ENCODE measurements at places on chromosomes 7 and 10. TPM values are rescaled to one million over a fixed set of nuclear protein-coding genes. Genes with fewer than 3 reads are reported as not detected.

SMO gene
- total RNA-seq, result 8.6 TPM

PTTG1IP2 gene
- not detected for total RNA-seq

VWA2 gene
- total RNA-seq, result not detected

DUSP5 gene
- total RNA-seq, result 6.4 TPM

HSPA12A gene
- 6.4 TPM for total RNA-seq

DNA sequence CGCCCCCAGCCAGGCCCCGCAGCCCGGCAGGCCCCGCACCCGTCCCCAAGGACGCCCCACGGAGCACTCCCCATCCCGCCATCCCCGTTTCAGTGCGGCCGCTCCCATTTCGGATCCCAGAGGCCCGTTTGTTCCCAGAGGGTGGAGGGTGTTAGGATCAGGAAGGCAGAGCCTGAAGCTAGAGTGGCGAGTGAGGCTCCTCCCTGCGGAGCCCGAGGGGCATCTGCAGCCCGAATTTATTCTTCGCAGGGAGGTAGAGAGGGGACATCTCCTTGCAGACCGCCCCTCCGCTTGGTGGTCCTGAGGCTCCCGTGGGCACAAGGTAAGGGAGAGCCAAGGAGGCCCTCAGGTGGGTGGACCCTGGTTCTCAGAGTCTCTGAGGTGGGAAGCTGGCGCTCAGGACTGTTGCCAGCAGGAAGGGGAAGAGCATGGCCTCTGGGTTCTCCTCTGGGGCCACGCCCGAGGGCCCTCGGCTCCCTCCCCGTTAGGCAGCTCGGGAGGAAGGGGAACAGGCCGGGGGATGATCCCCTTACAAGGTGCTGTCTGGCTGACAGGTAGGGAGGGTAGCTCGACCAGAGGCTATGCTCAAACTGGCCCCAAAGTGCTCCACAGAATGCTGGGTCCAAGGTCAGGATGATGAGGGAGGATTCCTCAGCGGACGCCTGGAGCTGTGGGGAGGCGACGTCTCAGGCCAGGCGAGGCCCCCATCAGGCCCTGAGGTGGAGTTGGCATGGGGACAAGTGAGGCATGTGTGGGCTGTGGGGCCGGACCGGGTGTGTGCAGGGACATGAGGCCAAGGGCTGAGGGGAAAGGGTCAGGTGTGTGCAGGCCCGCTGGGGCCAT is 17.4 kb downstream of the POLL start:
- no peak for DNase-seq
- peaks cover 20% of the 10 kb centered on the region for H3K4me1 ChIP-seq
- H3K27ac ChIP-seq, result no peak overlapping the region
- H3K27me3 ChIP-seq, result peaks cover 45% of the 10 kb centered on the region
- H3K4me3 ChIP-seq, result no peak overlapping the region
- H3K36me3 ChIP-seq, result no peaks in the 10 kb centered on the region

GRCh38 chr7:106415433-106415832 is 130.7 kb upstream of the NAMPT start:
- no peaks in the 10 kb centered on the region for H3K27me3 ChIP-seq
- DNase-seq, result no peak
- no peak overlapping the region for H3K27ac ChIP-seq
